ENCODE measurements at places on chromosomes 12 and 14.

DNA sequence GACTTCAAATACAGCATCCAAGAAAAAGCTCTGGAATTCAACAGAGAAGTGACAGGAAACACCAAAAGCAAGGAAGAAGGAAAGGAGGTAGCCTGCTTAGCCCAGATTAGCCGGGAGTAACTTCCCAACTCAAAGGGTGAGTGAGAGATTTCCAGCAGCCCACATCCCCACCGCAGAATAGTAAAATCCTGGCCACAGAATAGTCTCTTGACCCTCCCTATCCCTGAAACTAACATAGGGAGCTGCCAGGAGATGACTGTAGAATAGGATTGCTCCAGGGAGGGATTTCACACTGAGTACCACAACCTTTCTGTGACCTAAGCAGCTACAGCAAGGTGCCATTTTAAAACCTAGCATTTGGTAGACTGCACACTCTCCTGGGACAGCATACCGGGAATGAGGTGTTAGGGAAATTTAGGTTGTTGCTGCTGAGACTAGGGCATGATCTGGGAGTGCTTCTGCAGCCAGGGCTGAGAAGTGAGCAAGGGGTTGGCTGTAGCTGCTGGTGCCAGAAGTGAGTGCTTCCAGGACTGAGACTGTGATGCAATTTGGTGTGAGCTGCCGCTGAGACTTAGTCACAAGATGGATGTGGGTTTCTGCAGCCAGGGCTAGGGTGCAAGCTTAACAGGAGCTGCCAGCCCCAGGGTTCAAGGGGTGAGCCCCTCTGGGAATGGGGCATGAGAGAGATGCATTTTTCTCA is 66.0 kb downstream of the TMTC3 start:
- DNase-seq: no peak

DNA sequence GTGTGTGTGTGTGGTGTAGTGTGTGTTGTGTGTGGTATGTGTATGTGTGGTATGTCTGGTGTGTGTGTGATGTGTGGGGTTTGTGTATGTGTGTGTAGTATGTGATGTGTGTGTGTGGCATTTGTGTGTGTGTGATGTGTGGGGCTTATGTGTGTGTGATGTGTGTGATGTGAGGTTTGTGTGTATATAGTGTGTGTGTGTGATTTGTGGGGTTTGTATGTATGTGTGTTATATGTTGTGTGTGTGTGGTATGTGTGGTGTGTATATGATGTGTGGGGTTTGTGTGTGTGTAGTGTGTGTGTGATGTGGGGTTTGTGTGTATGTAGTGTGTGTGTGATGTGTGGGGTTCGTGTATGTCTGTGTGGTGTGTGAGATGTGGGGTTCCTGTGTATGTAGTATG is 9.4 kb downstream of the GALNT16 start:
- no peak for DNase-seq

- no peak for DNase-seq
These were observed 1.2 kb upstream of the TRIM9 start for GRCh38 chr14:51095854-51096823.

- no peak for DNase-seq
These were observed 28.5 kb upstream of the ANKRD9 start for GRCh38 chr14:102537981-102538601.

GRCh38 chr14:21043974-21044618 is 1.9 kb downstream of the RNASE7 start:
- DNase-seq: no peak

DNA sequence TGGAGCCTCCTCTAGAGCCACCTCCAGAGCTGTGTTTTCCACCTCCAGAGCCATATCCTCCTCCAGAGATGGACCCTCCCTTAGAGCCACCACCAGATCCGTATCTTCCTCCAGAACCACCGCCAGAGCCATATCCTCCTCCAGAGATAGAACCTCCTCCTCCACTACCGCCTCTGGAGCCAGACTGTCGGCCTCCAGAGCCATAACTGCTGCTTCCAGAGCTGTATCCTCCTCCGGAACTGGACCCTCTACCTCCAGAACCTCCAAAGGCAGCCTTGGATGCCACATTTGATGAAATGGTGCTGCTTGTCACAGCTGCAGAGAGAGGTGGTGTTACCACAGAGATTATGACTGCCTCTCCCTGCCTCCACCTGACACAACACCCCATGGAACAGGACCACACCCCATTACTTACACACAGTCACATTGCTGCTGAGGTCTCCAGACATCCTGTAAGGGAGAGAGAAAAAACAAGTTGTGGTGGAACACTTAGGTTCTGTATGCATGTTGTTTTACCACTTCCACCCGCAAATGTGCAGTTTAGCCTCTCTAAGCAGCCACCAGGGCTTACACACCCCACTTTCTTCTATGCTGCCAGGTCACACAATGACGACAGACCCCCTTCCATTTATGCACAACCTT is 6.8 kb downstream of the KRT2 start:
- peak; percentile 14 for DNase-seq

GRCh38 chr14:71181215-71182003 is 274.1 kb downstream of the PCNX1 start:
- DNase-seq: no peak

DNA sequence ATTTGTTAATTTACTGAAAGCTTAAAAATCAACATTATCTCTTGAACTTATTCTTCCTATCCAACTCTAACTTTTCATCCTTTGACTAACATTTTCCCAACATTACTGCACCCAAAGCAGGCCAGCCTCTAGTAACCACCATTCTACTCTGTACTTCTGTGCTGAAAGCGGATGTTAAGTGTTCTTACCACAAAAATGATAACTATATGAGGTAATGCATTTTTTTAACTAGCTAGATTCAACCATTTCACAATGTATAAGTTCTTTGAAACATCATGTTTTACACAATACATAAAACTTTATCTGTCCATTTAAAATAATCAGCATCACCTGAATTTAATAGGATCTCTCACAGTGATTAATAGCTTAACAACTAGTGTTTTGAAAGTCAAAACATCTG is 468.5 kb upstream of the MGAT4C start:
- no peak for DNase-seq

DNA sequence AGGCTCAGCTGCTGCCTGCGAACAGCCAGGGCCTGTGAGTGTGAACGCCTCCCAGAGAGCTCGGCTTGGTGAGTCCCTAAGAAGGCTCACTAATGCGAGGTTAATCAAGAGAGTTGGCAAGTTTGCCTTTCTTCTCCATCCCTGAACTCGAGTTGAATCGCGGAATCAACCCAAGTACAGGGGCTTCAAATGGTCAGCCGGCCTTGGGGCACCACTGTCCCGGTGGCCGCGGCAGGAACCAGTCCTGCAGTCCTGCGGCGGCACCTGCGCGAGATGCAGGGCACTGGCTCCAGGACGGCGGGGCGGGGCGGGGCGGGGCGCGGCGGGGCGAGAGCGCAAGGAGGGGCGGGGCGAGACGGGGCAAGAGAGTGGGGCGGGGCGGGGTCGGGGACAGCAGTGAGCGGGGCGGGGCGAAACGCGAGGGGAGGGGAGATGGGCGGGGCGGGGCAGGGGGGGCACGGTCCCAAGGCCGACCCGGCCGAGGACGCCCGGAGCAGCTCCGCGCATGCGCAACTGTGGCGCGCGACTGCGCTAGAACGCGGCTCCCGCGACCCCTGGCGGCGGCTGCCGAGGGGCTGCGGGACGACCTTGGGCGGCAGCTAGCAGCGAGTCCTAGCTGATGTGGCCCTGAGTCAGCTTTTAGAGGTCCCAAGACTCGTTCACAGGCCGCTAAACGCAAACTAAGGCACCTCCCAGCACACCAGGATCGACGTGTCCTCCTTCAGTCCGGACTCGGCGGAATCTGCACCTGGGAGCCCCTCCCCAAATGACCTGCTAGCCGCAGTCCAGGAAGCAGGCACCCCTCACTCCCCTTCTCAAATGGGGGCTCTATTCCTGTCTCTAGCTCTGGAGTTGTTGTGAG is 58.0 kb downstream of the TTC7B start:
- DNase-seq: peak; percentile 93

DNA sequence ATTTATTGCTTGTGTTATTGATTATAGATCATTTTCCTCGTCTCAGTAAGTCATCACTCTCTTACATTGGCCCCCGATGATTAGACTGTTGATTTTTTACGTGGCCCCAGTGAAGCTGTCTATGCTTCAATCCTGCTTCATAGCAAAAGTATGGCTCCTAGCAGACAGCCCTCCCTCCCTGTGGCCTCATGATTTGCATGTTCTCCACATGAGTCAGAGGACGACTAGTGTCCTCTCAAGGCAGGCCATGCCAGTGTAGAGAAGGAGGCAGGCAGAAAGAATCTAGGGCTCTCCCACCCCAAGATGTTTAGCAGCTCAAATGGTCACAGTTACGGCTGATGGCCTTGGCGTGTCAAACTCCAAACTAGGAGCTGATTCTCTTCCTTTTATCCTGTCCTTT is 59.6 kb downstream of the FIGNL2 start:
- DNase-seq: no peak

GRCh38 chr14:67666750-67667449 is 7.5 kb downstream of the VTI1B start:
- no peak for DNase-seq

- DNase-seq: no peak
These were observed 1330.1 kb upstream of the USP15 start for GRCh38 chr12:60930151-60930550.

Data from stimulated activated CD4-positive, alpha-beta T cell treated with anti-CD3 and anti-CD28 coated beads, Interleukin-1b, Interleukin-23, amount 100 ng/mL, for 1 hour (primary cell).